Stimulated activated CD4-positive, alpha-beta T cell treated with anti-CD3 and anti-CD28 coated beads, TNF-alpha, amount 100 ng/mL, for 4 hours (primary cell): ENCODE measurements at places on chromosomes 13 and 19.

- DNase-seq, result no peak
Measured at GRCh38 chr19:13665125-13665905, 99.0 kb upstream of the MRI1 start.

GRCh38 chr13:44406617-44407016, 33.0 kb downstream of the SERP2 start:
- DNase-seq, result no peak

- DNase-seq, result no peak
Measured at GRCh38 chr13:108859197-108860012, 230.0 kb downstream of the MYO16 start.

- no peak for DNase-seq
Measured at GRCh38 chr19:57421037-57421436, 10.1 kb downstream of the ZNF17 start.

- DNase-seq, result no peak
Measured at GRCh38 chr13:46575818-46576221, 22.9 kb downstream of the LRCH1 start.

DNA sequence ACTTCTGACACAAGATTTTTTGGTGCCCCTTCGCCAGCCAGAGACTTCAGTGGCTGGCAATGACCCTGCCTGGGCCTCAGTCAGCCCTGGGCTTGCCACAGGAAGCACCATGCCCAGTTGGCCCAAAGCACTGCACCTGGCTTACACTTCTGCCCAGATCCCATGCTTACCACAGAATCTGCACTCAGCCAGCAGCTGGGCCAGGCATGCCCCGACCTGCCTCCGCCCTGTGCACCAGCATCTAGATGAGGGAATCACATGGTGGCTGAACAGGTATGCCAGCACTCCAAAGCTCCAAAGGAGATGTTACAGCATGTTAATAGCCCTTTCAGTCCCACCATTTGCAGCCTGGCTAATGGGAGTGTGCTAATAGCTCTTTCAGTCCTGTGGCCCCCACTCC, 690.9 kb downstream of the SLITRK6 start:
- DNase-seq, result no peak

DNA sequence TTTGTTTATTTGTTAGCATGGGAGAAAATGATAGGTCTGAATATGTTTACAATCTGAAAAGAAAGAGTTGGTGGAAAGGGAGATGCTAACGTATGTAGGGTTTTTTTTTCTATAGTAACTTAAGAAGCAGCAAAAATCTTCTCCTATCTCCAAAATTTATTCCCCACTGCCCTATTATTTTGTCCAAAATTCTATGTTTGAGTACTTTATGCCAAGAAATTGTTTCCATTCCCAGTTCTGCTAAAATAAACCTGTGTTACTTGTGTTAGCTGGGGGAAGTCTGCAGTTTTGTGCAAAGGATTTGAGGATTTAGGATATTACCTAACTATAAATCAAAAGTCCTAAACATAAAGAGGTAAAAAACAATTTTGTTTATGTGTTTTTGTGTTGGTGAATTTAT, 2770.4 kb upstream of the PCDH20 start:
- DNase-seq, result no peak

- DNase-seq, result no peak
Measured at GRCh38 chr13:64276232-64276631, 2860.6 kb upstream of the PCDH20 start.

DNA sequence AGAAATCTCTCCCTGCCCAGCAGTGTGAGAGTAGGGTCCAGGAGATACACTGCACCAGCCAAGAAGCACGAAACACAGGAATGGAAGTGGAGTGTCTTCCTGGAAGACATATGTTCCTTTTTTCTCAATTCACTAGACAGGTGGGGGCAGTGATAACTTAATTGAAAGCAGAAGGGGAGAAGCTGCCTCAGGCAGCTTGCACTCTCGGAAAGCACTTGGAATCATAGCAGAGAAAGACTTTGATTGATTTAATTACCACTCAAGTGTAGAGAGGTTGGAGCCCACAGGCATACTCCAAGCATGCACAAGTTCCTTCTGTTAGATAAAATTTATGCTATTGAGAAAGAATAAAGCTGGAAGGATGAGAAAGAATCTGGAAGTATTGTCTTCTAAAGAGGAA, 249.4 kb downstream of the SLITRK6 start:
- no peak for DNase-seq

DNA sequence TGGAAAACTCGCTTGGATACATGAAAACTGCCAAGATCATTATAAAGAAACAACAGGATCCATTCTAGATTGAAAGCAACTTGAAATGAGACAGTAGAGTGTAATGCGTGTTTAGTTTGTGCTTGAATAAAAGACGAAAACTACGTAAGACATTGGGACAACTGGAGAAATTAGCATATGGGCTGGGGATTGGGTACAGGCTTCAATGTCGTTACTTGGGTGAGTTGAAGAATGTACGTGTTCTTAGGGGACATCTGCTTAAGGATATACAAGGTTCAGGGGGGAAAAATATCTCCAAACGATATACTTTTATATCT, 471 bp upstream of the ERVK3-1 start:
- no peak for DNase-seq

GRCh38 chr13:24212254-24212653, 51.7 kb downstream of the SPATA13 start:
- DNase-seq, result no peak

GRCh38 chr19:38705197-38706019, 38.9 kb downstream of the CAPN12 start:
- DNase-seq, result no peak

- no peak for DNase-seq
Measured at GRCh38 chr13:106028911-106029310, 506.6 kb downstream of the EFNB2 start.

DNA sequence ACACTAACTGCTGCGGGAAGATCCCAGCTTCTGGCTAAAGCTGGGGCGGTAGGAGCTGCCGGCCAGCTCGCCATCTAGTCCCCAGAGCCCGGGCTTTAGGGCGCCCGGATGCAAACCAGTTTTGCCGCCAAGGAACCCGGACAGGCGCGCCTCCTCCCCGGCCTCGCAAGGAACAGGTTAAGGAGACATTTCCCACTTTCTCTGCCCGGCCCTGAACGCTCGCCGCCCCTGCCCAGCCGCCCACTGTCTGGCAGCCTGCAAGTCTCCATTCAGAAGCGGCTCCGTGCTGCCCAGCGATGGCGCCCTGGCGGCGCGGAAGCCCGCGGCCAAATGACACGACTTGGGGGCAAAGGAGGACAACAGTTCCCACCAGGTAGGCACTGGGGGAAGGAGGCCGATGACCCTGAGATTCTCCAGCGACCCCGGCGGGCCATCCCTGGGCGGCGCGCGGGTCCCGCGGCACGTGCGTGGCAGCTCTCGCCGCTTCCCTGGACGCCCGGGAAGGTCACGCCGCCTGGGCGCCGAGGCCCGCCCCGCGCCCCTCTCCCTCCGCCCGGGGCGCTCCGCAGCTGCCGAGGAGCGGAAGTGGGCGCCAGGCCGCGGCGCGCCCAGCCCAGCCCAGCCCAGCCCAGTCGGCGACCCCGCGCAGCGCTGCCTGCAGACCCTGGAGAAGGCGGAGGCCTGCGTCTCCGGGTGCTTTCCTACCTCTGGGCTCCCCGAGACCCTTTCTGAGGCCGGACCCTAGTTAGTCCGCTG, 42.2 kb upstream of the HNRNPA1L2 start:
- no peak for DNase-seq

DNA sequence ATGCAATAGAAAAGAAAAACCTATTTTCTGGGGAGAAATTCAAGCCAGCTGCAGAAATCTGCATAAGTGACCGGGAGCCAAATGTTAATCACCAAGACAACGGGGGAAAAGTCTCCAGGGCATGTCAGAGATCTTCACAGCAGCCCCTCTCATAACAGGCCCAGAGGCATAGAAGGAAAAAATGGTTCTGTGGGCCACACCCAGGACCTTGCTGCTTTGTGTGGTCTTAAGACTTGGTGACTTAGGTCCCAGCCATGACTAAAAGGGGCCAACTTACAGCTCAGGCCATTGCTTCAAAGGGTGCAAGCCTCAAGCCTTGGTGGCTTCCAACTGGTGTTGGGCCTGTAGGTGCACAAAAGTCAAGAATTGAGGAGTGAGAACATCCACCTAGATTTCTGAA, 2847.6 kb upstream of the PCDH20 start:
- no peak for DNase-seq

DNA sequence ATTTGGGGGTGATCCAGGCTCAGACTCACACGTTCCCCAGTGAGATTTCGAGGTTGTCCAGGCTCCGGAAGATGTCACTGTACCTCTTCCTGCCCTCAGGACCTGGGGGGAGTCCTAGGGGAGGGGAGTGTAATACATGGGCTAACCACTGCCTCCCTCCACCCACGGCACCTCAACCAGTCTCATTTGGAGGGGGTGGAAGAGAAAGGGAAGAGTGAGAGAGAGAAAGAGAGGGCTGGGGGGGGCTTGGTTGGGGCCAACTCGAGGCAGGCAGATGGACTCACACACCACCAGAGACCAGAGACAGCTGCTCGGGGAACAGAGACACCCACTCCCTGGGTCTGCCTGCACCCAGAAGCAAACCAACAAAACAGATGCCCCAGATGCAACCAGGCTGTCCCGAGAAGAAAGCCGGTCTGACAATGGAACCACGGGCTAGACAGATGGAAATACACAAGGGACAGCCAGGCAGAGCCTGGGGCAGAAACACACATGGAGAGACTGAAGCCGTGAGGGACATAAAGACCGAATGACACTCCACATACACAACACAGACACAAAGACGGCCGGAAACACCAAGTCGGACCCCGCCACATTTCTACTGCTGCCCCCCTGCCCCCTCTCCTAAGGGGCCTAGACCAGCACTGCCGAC, 825 bp downstream of the GMIP start:
- DNase-seq, result peak; percentile 30
